ENCODE measurements at places on chromosomes 3 and 15. TPM values are rescaled to one million over a fixed set of nuclear protein-coding genes. Genes with fewer than 3 reads are reported as not detected.

The SH2D7 gene
- not detected for total RNA-seq

The RBM5 gene
- 864 TPM for total RNA-seq

The SPTBN5 gene
- total RNA-seq: 0.23 TPM

The SNUPN gene
- total RNA-seq: 27.1 TPM

The TIPIN gene
- total RNA-seq: 9.3 TPM

The TMEM212 gene
- total RNA-seq: not detected

The C3orf52 gene
- total RNA-seq: 6.2 TPM

The PLA2G4B gene
- total RNA-seq: 1.6 TPM

The TMIE gene
- not detected for total RNA-seq

The FOXB1 gene
- total RNA-seq: not detected

The GPR160 gene
- 0.15 TPM for total RNA-seq

The CLDN11 gene
- total RNA-seq: 280 TPM

The SLC28A2 gene
- total RNA-seq: not detected

The ASB14 gene
- total RNA-seq: not detected

The ACOX2 gene
- total RNA-seq: 17.2 TPM

The MUSTN1 gene
- not detected for total RNA-seq

The POTEB gene
- total RNA-seq: not detected

The DGKG gene
- under 0.01 TPM for total RNA-seq

The LMAN1L gene
- total RNA-seq: not detected

The ISG20 gene
- 3.2 TPM for total RNA-seq

The GOLGA6B gene
- total RNA-seq: not detected

The ADCY5 gene
- 0.23 TPM for total RNA-seq

The ITGA11 gene
- total RNA-seq: 65.5 TPM

The FBXL22 gene
- not detected for total RNA-seq

The MAN2C1 gene
- total RNA-seq: 81.8 TPM

The LRTM1 gene
- not detected for total RNA-seq

The TMEM43 gene
- total RNA-seq: 69.0 TPM

The FEZF2 gene
- total RNA-seq: not detected

The ACTRT3 gene
- 3.3 TPM for total RNA-seq

The EXD1 gene
- not detected for total RNA-seq

The PCOLCE2 gene
- 135 TPM for total RNA-seq

The POC1A gene
- 6.0 TPM for total RNA-seq

The TM4SF4 gene
- total RNA-seq: 1.2 TPM

The COLQ gene
- total RNA-seq: 0.35 TPM

The TLR9 gene
- not detected for total RNA-seq

The ST8SIA2 gene
- not detected for total RNA-seq

The CIDEC gene
- total RNA-seq: not detected

The QTRT2 gene
- total RNA-seq: 8.8 TPM

The UROC1 gene
- not detected for total RNA-seq

The ALDH1A2 gene
- total RNA-seq: 5.5 TPM

The UBE2Q2 gene
- 42.2 TPM for total RNA-seq

The ATP13A4 gene
- 0.23 TPM for total RNA-seq

The TF gene
- 0.30 TPM for total RNA-seq

The MOBP gene
- not detected for total RNA-seq

The STAB1 gene
- total RNA-seq: 0.15 TPM

The VEPH1 gene
- 31.8 TPM for total RNA-seq

The KCNMB2 gene
- total RNA-seq: not detected

The DET1 gene
- 4.2 TPM for total RNA-seq

The BFSP2 gene
- not detected for total RNA-seq

The ITIH3 gene
- total RNA-seq: 2.8 TPM

Measured in smooth muscle cell of the coronary artery (primary cell).